ENCODE measurements at places on chromosomes 16 and 17.

DNA sequence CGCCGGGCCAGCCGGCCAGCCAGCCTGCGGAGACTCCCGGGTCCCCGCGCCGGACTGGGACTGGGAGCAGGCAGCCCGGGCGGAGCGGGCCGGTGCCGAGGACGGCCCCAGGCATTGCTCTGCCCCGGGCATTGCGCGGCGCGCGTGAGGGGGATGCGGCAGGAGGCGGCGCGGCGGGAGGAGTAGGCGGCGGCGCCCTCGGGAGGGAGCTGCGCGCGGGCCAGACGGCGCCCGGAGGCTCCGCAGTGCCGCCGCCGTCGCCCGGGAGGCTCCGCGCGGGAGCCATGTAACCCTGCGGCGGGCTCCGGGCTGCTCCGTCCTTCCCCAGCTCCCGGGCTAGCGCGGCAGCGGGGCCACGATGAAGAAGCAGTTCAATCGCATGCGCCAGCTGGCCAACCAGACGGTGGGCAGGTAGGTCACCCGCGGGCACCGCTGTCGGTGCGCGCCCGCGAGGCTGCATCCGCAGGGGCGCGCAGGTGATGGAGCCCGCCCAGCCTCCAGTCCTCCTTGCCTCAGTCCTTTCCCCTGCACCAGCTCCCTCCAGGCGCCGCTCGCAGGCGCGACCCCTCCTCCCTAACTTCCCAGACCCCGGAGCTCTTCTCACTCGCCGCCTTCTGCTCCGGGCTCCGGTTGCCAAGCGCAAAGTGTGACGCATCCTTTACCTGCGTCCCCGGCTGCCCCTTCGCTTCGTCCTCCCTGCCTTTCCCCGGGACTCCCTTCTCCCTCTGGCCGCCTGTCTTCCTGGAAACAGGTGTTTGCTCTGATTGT lies at the start of gene ARHGAP44:
TSS of gene ARHGAP44 (plus strand) at position 18 of the 768 bp plus-strand sequence. CDS start at position 359, 341 bp downstream.
- no peak for DNase-seq

GRCh38 chr17:5097101-5097834 lies 14.4 kb downstream of the ZNF232 start:
- no peak for DNase-seq

GRCh38 chr17:83062011-83062817 lies 17.2 kb upstream of the METRNL start:
- no peak for DNase-seq

GRCh38 chr16:3612510-3613466 lies 1.4 kb upstream of the SLX4 start:
- DNase-seq = no peak

DNA sequence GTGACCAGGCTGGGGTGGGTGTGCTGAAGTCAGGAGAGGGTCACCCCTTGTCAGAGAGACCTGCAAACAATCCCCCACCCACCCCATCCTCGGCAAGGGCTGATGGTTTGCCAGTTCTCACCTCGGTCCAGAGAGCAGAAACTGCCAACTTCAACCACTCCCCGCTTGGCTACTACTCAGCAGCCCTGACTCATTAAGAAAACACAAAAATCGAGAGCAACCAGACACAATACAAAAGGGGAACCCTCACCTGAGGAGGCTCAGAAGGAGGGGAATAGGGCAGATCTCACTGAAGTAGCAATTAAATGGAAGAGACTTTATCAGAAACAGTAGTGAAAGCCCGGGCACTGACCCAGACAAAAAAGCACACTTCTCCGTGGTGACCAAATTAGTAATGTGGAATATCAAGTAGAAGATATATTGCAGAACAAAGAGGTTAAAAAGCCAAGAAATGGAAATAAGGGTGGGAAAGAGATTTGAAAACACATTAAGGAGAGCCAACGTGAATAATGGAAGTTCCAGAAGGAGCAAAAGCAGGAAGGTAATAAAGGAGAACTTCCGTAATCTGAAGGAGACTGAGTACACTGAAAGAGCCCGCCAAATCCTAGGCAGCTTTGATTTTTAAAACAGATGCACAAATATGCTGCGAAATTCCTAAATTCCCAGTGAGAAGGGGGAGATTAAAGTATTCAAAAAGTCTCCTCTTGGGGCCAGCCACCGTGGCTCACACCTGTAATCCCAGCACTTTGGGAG lies 23.6 kb downstream of the CENPV start:
- no peak for DNase-seq

DNA sequence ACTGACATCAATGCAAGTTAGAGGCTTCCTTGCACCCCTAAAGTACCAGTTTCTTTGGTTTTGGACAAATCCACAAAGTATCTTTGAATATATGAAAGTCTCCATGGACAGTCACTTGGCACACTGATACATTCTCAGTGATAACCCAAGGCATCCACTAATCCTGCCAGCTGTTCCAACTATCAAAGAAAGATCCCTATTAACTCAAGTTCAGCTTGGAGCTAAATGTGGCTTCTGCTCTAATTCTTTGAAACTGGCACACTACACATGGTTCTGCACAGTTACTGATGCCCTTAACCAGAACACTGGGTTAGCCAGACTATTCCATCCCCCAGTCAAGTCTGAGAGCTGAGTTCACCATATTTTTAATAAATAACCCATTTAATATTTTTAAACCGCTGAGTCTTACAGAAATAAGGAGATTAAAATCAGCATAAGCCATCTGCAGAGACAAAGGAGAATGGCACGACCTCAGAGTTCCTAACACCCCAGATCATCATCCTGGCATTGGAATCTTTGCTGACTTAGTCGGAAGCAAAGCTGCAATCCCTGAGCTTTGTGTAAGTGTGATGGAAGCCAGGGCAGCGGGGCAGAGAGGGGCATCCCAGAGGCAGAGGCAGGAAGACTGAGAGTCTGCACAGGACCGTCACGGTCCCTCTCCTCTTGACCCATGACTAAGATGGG lies 6.3 kb downstream of the CACNG1 start:
- no peak for DNase-seq

GRCh38 chr17:5416901-5417300 lies 2.6 kb downstream of the NUP88 start:
- DNase-seq = no peak

DNA sequence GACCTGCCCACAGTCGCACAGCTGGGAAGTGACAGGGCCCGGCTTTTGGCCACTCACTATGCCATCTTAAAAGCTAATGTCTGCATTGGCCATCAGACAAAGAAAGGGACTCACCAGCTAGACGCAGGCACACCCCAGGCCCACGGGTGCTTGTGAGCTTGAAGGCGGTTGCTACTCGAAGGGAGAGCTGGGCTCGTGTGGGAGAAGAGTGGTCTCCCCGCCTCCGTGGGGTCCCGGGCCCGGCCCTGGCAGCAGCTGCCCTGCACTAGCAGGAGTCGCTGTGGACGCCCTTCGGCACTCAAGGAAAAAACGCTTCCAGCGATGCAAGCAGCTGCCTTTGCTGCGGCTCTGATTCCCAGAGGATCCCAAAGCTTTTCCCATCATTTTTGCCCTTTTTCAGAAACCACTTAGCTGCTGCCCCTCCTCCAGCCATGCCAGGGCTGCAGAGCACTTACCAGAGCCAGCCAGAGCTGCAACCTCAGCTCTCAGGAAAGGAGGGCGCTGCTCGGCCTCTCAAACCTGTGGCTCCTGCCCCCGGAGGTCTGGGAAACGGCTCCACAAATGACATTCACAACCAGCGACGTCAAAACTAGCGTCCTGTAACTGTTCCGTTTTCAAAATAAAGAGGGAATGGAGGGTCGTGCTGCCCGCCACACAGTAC lies 12.3 kb downstream of the TRPV1 start:
- no peak for DNase-seq

DNA sequence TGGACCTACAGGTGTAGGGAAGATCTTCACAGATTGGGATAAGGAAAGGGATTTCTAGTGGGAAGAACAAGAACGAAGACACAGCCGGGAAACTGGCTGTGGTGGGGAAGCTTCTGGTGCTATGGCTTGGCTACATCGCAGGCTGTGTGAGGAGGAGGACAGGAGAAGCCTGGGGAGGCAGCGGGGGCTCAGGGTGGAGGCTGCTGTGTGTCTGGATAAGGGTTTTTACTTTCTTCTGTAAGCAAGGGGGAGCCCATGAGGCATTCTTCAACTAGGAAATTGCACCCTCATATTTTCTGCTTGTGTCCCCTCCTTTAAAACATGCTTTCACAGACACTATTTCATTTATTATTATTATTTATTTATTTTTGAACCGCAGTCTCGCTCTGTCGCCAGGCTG lies 2.9 kb upstream of the RHBDF2 start:
- no peak for DNase-seq

- no peak for DNase-seq
Observed at GRCh38 chr16:72302332-72302731, 130.4 kb upstream of the PMFBP1 start.

GRCh38 chr16:49458656-49459445 lies 85.2 kb downstream of the C16orf78 start:
- DNase-seq = no peak

- DNase-seq = no peak
Observed at GRCh38 chr16:77289331-77289809, 90.2 kb downstream of the SYCE1L start.

GRCh38 chr16:12327971-12328726 lies 351.6 kb downstream of the SNX29 start:
- DNase-seq = no peak

DNA sequence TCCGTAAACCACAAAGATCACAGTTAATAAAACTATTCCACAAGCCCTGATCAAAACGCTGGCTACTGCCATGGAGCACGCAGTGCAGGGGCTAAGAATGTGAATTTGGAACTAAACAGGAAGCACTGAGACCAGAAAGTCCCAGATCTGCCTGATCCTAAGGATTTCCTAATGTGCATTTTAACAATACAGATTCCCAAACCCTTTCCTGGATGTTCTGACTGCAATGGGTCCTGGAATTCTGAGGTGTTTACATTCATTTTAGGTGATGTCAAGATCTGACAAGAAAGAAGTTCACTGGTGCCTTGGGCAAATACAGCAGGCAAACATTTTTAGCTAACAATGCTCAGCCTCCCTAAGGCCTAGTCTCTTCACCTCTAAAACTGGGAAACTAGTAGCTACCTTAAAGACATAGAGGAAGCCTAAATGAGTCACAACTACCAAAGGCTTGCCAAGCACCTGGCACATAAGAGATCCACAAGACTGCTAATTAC lies 10.3 kb downstream of the NSMCE1 start:
- DNase-seq = no peak

DNA sequence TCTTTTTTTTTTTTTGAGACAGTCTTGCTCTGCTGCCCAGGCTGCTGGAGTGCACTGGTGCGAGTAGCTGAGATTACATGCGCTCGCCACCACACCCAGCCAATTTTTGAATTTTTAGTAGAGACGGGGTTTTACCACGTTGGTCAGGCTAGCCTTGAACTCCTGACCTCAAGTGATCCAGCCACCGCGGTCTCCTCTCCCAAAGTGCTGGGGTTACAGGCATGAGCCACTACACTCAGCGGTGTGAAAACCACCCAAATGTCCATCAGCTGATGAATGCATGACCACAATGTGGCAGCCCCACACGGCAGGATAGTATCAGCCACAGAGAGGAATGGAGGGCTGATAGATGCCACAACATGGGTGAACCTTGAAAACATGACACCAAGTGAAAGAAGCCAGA lies 2.1 kb downstream of the P2RX5 start:
- no peak for DNase-seq

All from amniotic stem cell (primary cell).